ENCODE measurements at places on chromosomes 3 and 15.

- DNase-seq, result no peak
Measured at GRCh38 chr3:65545429-65545828, 493.3 kb downstream of the MAGI1 start.

- DNase-seq, result no peak
Measured at GRCh38 chr3:104787306-104787705, 579.4 kb upstream of the ALCAM start.

GRCh38 chr3:44065311-44066094, 176.2 kb upstream of the TOPAZ1 start:
- no peak for DNase-seq

- no peak for DNase-seq
Measured at GRCh38 chr3:88032245-88032644, 26.6 kb downstream of the CGGBP1 start.

GRCh38 chr15:29734917-29735572, 87.2 kb downstream of the TJP1 start:
- DNase-seq, result no peak

DNA sequence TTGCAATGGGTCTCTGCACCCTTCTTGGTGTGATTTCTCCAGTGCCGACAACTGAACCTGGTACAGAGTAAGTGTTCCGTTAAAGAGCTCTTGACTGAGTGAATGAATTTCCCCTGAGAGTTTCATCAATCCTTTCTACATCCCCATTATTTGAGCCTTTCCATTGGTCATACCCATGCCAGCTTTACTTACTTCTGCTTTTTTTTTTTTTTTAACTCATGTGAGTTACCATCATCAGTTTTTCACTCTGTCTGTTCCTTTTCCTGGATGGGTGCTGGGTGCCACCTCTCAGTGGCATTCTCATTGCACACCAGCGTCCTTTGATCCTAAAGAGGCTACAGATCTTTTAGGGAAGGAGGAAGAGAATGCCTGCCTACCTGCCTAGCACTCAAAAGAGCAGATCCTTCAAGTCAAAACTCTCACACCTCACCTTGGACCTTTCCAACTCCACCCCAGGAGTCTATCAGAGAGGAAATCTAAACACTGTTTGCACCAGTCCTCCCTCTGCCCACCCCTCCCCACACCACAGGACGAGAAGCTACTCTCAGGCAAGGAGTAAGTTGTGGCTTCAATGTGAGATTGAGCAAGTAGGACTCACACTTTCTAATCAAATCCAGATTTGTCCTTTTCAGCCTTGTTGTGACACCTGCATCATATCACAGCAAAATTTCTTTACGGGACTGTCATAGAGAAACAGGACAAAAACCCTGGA, 13.1 kb upstream of the USP3 start:
- DNase-seq, result peak; percentile 73
